ENCODE measurements at places on chromosomes 12 and 14. TPM values are rescaled to one million over a fixed set of nuclear protein-coding genes. Genes with fewer than 3 reads are reported as not detected.

The EMP1 gene
- total RNA-seq = 71.4 TPM

The KLHL33 gene
- total RNA-seq = 0.60 TPM

The CLEC1B gene
- total RNA-seq = not detected

The TSPAN11 gene
- 0.32 TPM for total RNA-seq

The ALDH2 gene
- 113 TPM for total RNA-seq

The FOXM1 gene
- total RNA-seq = 1.3 TPM

Measured in bronchial smooth muscle cell (primary cell).